ENCODE measurements at places on chromosomes 6 and 20.

DNA sequence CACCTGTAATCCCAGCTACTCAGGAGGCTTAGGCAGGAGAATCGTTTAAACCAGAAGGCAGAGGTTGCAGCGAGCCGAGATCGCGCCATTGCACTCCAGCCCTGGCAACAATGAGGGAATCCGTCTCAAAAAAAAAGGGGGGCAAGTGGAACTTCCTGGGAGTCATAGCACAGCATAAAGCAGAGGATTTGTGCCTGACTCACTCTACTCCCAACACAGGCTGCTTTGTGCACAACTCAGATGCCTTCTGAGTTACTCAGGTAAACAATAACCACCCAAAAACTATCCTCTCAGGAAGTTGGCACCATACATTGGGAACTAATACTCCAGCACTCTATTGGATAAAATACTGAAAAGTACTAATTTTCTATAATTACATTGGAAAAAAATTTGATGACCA lies 2.5 kb upstream of the TMEM244 start:
- no peak for DNase-seq

- DNase-seq = no peak
These were observed 98.9 kb downstream of the FYN start for GRCh38 chr6:111774346-111774703.

- peak; percentile 37 for DNase-seq
These were observed 20.3 kb downstream of the PRDM1 start for GRCh38 chr6:106106276-106107042.

DNA sequence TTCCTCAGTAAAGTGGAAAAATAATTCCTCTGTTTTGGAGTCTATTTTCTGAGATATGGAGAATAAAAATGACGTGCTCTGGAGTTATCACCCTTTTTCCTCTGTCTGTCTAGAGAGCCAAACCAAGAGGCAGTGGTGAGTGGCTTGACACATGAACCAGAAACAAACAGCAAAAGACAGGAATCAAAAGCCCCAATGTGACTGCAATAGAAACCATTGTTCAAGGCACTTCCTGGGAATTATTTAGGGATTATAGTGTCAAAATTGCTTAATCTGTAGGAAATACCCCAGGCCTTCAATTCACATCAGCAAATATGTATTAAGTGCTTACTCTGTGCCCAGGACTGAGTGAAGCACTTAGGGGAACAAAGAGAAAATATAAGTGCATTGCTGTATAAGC lies 560.4 kb upstream of the JAG1 start:
- DNase-seq = no peak

GRCh38 chr6:159311618-159312017 lies 142.4 kb downstream of the FNDC1 start:
- DNase-seq = no peak

- DNase-seq = peak; percentile 31
These were observed at the start of gene SRC for GRCh38 chr20:37345339-37346235. TSS of gene SRC (plus strand) at chr20:37346140. CDS start at chr20:37384154, 38,014 bp downstream.

GRCh38 chr20:48724891-48725554 lies 102.8 kb downstream of the PREX1 start:
- DNase-seq = no peak

DNA sequence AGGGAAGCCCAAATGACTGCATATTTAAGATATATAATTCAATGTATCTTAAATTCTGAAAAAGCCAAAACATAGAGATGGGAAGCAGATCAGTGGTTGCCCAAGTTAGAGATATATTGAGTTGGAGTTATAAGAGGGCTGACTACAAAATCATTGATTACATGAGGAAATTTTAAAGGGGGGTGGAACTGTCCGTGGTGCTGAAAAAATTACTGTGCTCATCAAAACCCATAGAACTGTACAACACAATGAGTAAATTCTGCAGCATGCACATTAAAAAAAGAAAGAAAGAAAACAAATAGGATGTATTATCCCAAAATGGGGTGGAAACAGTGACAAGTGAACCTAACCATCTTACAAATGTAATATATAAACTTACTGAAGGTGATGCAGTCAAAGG lies 100.9 kb downstream of the FUT9 start:
- DNase-seq = no peak

- DNase-seq = no peak
These were observed 169.2 kb downstream of the DTNBP1 start for GRCh38 chr6:15493437-15494168.

DNA sequence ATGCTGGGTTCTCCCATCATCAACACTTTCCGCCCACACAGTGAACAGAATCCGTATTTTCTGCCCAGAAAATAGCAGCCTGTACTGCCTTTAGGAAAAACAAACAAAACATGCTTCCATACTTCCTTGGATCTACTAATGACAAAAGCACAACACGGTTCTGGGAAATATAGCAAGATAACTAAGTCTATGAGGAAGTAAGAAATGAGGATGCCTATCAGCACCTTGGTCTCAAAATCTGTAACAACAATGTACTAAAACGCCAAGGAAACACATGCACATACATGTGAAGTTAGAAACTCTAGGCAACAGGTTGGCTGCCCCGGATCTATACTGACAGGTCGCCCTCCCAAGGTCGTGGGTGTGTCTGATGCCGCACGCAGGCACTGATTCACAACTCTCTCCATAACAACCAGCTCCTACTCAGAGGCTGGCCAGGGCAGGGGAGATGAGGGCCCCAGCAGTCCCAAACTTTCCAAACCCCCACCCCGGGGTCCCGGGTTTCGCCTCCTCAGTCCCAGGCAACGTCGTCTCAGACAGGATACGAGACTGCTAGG lies 710 bp downstream of the BTBD9 start:
- DNase-seq = peak; percentile 54

DNA sequence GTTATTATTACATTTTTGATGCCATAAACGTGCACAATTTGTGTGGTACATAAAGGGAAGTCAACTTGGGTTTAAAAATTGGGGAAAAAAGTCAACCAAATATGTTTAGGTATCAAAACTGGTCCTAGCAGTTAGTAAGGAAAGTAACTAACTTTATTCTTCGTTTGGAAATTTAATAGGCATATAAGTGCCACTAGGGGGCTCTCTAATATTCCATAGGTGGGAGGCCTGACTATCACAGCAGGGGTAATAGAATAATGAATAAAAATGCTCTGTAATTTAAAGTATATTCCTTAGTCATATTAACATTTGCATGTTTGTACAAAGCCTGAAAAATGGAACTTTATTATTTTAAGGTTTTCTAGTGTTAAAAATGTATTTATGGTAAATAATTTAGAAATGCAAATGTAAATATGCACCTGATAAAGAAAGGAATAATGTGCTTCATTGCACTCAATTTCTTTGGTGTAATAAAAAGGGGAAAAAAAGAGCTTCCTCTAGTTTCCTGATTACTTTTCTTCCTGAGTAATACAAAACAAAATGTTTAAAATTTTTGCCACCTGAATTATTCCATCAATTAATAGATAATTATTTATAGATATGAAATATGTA lies 125.7 kb upstream of the HDAC2 start:
- peak; percentile 17 for DNase-seq

GRCh38 chr6:54441020-54441419 lies 132.8 kb downstream of the TINAG start:
- no peak for DNase-seq
